ENCODE measurements at places on chromosomes 13 and 19.

DNA sequence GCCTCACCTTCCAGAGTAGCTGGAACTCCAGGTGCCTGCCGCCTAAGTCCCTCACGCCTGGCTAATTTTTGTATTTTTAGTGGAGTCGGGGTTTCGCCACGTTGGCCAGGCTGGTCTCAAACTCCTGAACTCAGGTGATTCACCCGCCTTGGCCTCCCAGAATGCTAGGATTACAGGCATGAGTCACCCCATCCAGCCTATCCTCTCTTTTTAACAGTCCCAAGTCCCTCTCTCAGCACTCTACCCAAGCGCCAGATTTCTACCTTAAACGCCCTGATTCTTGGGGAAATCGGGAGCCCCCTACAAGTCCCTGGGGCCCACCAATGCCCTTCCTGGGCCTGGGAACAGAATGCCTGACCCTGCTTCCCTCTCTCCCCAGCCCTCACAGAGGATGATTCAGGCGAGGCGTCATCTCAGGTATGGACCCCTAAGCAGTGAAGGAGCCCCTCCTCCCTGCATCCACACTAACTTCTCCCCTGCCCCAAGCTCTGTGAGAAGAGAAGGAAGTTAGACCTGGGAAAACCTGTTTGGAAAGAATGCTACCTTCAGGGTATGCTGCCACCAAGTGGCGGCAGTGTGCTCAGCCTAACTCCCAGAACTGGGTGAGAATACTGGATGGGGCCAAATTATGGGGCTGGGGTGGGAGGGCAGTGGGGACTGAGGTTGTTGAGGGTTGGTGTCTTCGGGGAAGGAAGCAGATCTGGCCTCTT, 20.8 kb upstream of the EBI3 start:
- DNase-seq, result no peak

DNA sequence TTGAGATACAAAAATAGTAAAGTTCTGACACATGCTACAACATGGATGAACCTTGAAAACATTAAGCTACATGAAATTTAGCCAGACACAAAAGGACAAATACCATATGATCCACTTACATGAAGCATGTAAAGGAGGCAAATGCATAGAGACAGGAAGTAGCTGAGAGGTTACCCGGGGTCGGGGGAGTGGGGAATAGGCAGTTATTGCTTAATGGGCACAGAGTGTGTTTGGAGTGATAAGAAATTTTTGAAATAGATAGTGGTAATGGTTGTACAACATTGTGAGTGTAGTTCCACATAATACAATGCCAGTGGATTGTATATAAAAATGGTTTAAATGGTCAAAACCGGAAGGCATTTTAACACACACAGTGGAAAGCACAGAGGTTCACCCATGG, 4.3 kb downstream of the N4BP2L1 start:
- DNase-seq, result no peak

- no peak for DNase-seq
Measured at GRCh38 chr13:101120007-101120406, 296.3 kb downstream of the NALCN start.

- DNase-seq, result no peak
Measured at GRCh38 chr19:45474606-45475521, 7.1 kb downstream of the FOSB start.

DNA sequence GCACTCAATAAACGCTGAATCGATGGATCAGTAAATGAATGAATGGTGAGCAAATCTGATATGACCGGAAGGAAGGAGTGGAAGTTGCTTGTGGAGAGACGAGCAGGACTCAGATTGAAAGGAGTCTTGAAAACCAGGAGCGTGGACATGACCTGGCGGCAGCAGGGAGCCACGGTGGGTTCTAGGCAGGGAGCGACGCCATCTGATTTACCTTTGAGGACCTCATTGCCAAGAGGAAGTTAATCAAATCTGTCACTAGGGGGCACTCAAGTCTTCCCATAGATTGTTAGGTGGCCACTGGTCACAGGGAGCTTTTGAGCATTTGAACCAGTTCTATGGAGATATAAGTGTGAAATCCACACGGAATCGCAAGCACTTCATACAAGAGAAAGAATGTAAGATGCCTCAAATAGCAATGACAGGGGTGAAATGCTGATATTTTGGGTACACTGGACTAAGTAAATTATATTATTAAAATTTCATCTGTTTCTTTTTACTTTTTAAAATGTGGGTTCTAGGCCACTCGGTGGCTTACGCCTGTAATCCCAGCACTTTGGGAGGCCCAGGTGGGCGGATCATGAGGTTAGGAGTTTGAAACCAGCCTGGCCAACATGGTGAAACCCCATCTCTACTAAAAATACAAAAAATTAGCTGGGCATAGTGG, 9.2 kb upstream of the FBN3 start:
- peak; percentile 13 for DNase-seq

- no peak for DNase-seq
Measured at GRCh38 chr19:21256722-21257121, 72.5 kb downstream of the ZNF708 start.

GRCh38 chr19:42254089-42254849, 659 bp downstream of the ERF start:
- DNase-seq, result peak; percentile 57

GRCh38 chr13:50888362-50888761, 21.2 kb upstream of the RNASEH2B start:
- DNase-seq, result no peak

DNA sequence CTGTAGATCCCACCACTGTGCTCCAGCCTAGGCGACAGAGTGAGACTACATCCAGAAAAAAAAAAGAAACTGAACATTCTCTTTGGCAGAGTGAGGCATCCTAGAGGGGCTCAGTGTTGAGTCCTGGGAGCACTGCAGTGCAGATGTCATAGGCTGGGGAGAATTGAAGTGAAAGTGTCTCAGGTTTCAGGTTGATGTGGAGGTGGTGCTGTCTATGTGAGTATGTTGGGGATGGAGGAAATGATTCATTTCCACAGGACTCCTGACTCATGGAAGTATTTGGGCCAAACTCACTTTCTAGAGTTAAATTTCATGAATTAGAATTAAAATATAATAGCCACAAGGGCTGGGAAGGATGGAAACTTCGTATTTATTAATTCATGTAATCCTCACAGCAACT, 134.4 kb upstream of the TSC22D1 start:
- DNase-seq, result no peak

DNA sequence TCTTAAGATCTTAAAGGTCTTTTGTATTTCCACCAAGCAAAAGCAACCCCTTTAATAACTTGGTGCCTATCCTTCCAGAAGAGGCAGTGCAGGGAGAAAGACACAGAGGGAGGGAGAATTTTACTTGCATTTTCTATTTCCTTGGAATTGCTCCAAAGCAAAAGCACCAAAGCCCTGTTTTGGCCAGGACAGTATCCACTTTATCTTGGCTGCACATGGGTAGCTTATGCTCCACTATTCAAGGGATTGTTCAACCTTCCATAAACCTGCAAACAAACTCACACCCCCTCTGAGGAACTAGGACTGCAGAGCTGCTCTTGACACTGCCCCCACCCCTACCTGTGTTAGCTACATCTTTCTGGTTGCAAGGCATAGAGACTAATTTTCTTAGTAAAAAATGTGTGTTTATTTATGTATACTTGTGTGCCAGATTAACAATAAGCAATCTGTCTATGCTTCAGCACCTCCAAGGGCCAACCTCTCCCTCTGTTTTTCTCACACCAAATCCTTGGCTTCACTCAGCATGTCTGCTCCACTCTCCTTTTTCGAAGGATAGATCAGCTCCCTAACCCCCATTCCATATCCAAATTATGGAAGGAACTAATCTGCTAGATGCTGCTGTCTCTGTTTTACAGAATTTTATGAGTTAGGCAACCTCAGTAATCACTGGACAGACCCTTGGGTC, 68.1 kb upstream of the KLF12 start:
- DNase-seq, result no peak

GRCh38 chr13:51223560-51224270, 1.5 kb downstream of the FAM124A start:
- no peak for DNase-seq

DNA sequence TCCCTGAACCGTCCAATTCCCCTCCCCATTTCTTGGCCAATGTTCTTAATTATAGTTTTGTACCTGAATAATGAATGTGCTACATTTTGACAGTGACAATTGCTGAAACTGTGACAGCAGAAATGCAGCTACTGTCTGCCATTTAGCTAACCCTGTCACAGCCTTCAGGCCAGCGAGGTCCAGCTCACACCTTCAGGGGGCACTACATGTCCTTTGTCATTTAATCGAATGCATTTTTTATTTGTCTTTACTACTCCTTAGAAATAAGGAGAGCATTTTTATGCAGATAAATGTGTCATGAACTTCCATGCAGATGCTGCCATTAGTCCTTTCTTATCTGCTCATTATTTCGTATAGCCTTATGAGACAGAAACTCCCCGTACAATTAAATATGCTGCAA, 159.9 kb downstream of the MZT1 start:
- no peak for DNase-seq

GRCh38 chr19:15118789-15119494, 11.7 kb downstream of the SYDE1 start:
- no peak for DNase-seq

- DNase-seq, result no peak
Measured at GRCh38 chr13:53005626-53006025, 23.0 kb upstream of the OLFM4 start.

DNA sequence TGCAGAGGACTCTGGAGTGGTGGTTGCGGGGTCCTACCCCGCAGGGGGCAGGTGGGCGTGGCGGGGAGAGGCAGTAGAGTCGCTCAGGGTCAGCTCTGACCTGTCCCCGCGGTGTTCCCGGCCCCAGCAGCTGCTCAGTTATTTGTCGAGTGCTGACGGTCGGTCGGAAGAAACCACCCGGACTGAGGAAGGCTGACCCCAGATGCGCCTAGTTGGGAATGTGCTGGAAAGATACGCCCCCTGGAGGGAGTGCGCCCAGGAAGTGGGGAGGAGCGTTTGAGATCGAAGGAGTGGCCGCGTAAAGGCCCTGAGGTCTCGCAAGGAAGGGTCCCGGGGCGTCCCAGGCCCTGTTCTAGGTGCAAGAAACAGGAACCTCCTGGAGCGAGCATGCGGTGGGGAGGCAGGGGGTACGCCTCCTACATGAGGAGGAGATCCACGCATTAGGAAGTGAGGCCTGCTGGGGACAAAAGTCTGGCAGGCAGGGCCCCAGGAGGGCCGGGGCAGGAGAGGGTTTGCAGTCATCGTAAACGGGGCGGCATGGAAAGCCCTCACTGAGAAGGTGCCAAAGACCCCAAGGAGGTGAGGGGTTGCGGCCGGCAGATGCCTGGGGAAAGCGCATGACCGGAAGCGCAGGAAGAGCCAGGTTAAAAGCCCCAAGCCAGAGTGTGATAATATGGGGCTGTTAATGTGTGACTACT, 9.2 kb downstream of the CCDC8 start:
- no peak for DNase-seq

GRCh38 chr19:18612051-18612771, 459 bp upstream of the TMEM59L start:
- no peak for DNase-seq

- DNase-seq, result no peak
Measured at GRCh38 chr13:25347151-25347550, 24.6 kb upstream of the ATP8A2 start.

GRCh38 chr13:60066226-60066625, 97.5 kb downstream of the DIAPH3 start:
- no peak for DNase-seq

GRCh38 chr13:42812316-42812715, 30.9 kb downstream of the FAM216B start:
- no peak for DNase-seq

GRCh38 chr13:42478531-42479156, 95.3 kb upstream of the TNFSF11 start:
- no peak for DNase-seq

DNA sequence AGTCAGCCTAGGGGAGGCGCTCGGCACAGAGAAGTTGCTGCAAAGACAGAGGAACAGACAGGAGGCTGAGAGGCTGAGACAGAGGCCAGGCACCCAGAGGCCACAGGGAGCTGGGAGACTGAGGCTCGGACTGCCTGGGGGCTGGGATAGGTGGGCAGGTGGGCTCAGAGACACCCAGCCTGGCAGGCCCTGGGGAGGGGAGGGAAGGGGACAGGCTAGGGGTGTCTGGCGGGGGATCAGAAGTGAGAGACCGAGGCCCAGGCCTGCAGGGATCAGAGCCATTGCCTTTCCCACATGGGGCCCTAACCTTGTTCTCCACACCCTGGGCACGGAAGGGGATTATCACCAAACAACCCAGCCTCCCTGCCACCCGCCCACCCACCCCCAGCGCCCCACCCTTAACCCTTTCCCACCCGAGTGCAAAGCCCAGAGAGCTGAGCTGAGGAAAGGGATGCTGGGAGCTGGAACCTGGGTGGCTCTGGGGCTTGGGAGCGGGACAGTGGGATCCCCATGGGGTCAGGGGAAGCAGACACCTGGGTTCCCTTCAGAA, 1.3 kb downstream of the NTN5 start:
- no peak for DNase-seq

DNA sequence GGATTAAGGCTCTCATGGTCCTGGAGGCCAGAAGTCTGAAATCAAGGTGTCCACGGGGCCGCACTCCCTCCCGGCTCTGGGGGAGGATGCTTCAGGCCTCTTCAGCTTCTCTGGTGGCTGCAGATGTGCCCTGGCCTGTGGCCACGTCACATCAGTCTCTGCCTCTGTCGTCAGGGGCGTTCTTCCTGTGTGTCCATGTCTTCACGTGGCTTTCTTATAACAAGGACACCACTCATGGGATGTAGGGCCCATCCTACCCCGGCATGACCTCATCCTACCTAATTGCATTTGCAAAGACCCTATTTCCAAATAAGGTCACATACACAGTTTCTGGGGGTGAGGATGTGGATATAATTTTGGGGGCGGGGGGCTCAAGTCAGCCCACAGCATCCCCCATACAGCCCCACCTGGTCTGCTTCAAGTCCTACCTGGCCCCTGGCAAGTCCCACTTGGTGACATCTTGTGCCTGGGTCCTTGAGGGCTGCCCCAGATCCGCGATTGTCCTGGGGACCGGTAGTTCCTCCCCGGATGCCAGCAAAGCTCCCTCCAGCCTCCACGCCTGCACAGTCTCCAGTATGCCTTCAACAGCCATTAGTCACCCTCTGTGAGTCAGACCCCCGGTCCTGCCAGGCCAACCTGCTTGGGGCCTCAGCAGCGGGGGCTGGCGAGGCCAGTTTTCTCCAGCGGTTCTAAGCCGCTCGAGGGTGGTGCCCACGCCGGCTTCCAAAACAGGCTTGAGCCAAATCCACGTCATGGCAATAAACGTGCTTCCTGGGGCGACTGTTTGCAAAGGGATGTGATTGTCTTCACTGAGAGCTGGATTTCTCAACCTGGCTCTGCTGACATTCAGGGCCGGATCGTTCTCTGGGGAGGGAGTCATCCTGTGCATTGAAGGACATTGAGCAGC, 32.2 kb downstream of the MYO9B start:
- no peak for DNase-seq

GRCh38 chr13:60282708-60283107, 114.3 kb upstream of the TDRD3 start:
- no peak for DNase-seq

- no peak for DNase-seq
Measured at GRCh38 chr13:98103942-98104880, 38.7 kb upstream of the FARP1 start.

DNA sequence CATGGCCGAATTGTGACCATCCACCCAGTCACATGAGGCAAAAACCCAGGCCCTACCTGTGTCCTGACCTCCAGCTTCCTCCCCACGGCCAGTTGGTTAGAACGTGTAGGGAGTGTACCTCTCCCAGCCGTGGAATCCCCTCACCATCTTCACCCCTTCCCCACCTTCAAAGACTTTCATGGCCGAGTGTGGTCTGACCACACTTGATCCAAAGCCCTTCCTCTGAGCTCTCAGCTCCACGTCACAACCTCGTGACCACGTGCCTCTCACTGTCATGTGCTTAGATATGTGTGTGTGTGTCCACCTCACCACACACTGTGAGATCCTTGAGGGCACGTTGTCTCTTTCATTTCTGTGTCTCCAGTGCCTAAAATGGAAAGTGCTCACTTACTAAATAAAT, 48.6 kb upstream of the UBE2L5 start:
- no peak for DNase-seq

All from stimulated activated CD4-positive, alpha-beta T cell treated with anti-CD3 and anti-CD28 coated beads, TNF-alpha, amount 100 ng/mL, for 1 hour (primary cell).